PC-9 (cell line): ENCODE measurements at places on chromosomes 7 and 10. TPM values are rescaled to one million over a fixed set of nuclear protein-coding genes. Genes with fewer than 3 reads are reported as not detected.

DNA sequence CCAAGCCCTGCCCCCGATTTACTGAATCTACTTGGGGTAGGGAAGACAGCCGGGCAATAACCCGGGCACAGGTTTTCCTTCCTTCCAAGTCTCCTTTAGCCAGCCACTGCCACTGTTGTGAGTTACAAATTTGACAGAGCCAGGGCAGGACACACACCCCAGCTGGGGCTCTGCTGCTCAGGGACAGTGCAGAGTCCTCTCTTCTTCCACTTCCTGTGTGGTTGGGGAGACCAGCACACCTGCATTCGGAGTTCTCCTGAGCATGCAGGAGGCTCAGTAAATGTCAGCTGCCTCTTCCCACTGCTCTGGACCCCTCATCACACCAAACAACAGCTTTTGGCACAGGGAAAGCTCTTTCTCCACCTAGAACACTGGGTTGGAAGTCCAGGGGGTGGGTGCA, 21.3 kb downstream of the CHST15 start:
- no peaks in the 10 kb centered on the region for H3K27me3 ChIP-seq
- no peak for DNase-seq
- H3K27ac ChIP-seq = no peak overlapping the region
- H3K36me3 ChIP-seq = no peaks in the 10 kb centered on the region
- no peak overlapping the region for H3K4me3 ChIP-seq

- H3K36me3 ChIP-seq = no peaks in the 10 kb centered on the region
- peaks cover 16% of the 10 kb centered on the region for H3K4me1 ChIP-seq
- H3K4me3 ChIP-seq = no peak overlapping the region
These were observed 452.5 kb downstream of the PLXNA4 start for GRCh38 chr7:132123773-132124172.

DNA sequence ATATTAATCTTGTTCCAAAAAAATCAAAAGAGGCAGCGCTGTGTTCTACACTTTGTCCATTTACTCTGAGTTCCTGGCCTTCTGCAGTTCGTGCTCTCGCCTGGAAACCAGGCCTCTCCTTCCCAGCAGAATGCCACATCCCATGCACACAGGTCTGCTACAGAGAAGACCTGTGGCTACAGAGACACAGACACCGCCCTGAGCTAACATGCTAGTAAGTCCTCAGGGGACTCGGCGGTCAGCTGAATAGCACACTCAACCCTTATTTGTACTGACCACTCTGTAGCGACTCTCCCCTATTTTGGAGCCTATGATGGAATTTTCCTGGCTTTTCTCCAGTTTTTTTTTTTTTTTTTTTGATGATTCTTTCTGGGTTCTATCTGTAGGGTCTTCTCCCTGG, 12.8 kb downstream of the CREB3L2 start:
- peaks cover 6% of the 10 kb centered on the region; the same call in 1 of the 2 replicates for H3K36me3 ChIP-seq
- no peaks in the 10 kb centered on the region for H3K27me3 ChIP-seq
- H3K27ac ChIP-seq = no peak overlapping the region
- no peak for DNase-seq
- H3K4me1 ChIP-seq = no peaks in the 10 kb centered on the region
- no peak overlapping the region for H3K4me3 ChIP-seq

- no peak overlapping the region for H3K27ac ChIP-seq
- H3K27me3 ChIP-seq = no peaks in the 10 kb centered on the region
- no peaks in the 10 kb centered on the region for H3K36me3 ChIP-seq
- peaks cover 15% of the 10 kb centered on the region for H3K4me1 ChIP-seq
These were observed 100.5 kb upstream of the SDK1 start for GRCh38 chr7:3200504-3200903.

TMUB1 gene
- 87.8 and 99.3 TPM in 2 replicates for total RNA-seq

DNA sequence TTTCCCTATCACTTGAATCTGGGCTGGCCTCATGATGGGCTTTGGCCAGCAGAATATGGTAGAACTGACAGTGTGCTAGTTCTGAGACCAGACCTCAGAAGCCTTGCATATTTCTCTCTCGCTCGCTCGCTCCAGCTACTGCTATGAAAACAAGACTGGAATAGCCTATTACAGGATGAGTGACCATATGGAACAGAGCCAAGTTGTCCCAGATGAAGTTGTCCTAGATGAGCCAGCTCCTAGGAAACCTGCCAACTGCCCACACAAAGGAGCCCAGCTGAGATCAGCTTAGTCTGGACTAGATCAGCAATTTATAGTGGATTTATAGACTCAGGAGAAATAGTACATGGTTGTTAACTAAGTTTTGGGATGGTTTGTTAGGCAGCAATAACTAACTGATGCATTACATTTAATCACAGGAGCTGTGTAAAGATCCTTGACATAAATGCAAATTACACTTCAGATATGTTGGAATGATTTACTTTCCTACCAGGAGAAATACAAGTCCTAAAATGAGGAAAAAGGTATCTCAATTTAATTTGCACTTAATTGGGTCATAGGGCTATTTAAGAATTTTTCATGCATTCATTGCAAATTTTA, 6.8 kb upstream of the HECW1 start:
- H3K27me3 ChIP-seq = peaks cover 20% of the 10 kb centered on the region
- H3K4me3 ChIP-seq = no peak overlapping the region
- no peak overlapping the region for H3K27ac ChIP-seq

DNA sequence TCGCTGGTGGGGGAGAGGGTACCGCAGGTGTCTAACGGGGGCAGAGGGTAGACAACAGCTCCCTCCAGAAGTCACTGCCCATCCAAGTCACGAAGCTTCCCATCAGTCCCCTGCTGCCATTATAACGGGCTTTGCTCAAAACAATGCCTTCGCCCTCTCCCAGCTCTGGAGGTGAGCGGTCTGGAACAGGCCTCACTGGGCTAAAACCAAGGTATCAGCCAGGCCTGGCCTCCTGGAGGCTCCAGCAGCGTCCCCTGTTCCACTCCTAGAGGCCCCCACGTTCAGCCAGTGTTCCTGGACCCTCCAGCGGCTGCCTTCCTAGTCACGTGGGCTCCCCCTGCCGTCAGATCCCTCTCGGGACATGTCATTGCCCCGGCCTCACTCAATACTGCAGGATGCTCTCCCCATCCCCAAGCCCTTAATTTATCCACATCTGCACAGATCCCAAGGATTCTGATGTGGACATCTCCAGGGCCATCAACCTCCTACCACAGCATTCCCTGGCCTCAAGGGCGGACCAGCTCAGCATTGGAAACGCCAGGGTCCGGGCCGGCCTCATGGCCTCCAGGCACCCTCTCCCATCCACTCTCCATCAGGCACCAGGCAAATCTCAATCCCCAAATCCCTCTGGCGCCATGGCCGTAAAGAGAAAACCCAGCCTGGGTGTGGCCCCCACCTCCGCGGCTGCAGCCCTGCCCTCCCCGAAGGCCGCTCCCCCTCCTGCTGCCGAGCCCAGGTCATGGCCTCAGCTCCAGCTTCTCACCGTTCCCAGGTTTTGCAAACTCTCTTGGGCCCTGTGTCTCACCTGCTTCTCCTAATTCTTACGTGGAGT, 104.1 kb upstream of the FAM20C start:
- no peaks in the 10 kb centered on the region for H3K27me3 ChIP-seq
- H3K4me1 ChIP-seq = peaks cover 58% of the 10 kb centered on the region
- DNase-seq = peak; percentile 60
- H3K36me3 ChIP-seq = no peaks in the 10 kb centered on the region
- no peak overlapping the region for H3K4me3 ChIP-seq
- H3K27ac ChIP-seq = peak overlapping the region; percentile 71

DNA sequence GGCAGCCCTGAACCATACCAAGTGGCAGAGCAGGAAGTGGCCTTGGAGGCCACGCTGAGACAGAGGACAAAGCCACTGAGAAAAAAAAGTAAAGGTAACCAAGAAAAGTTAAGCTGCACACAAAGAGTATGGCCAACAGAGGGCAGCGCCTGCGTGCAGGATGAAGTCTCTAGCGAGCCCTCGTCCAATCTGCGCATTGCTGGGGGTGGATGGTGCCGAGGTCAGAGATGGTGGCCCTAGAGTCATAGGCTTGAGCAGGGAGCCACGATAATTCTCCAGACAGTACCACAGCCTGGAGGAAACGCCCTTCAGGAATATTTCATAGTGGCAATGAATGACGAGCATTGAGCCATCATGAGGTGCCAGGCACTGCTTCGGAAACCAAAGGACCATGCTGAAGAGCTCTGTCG, 9.7 kb downstream of the ATP6V0E2 start:
- H3K4me3 ChIP-seq = no peak overlapping the region
- no peaks in the 10 kb centered on the region for H3K4me1 ChIP-seq
- no peaks in the 10 kb centered on the region for H3K27me3 ChIP-seq
- peak; percentile 62 for DNase-seq
- H3K36me3 ChIP-seq = no peaks in the 10 kb centered on the region

GRCh38 chr7:142997456-142997989, 29.4 kb downstream of the OR9A2 start:
- DNase-seq = no peak
- H3K27ac ChIP-seq = no peak overlapping the region
- H3K4me3 ChIP-seq = no peak overlapping the region
- H3K4me1 ChIP-seq = no peaks in the 10 kb centered on the region
- no peaks in the 10 kb centered on the region for H3K27me3 ChIP-seq
- H3K36me3 ChIP-seq = no peaks in the 10 kb centered on the region

EBF3 gene
- not detected in 2 replicates for total RNA-seq

- no peaks in the 10 kb centered on the region for H3K27me3 ChIP-seq
- H3K36me3 ChIP-seq = no peaks in the 10 kb centered on the region
- DNase-seq = no peak
- H3K27ac ChIP-seq = no peak overlapping the region
- no peak overlapping the region for H3K4me3 ChIP-seq
These were observed 7.5 kb upstream of the LRRN3 start for GRCh38 chr7:111083413-111083812.
